ENCODE measurements at places on chromosomes 6 and 20.
A peak's percentile ranks its signal among the peaks of the same experiment; 100 is the strongest.

- no peak for DNase-seq
Measured at GRCh38 chr6:168015482-168016175, 18.2 kb downstream of the KIF25 start.

- DNase-seq, result no peak
Measured at GRCh38 chr20:37243076-37243936, 18.3 kb downstream of the GHRH start.

- DNase-seq, result no peak
Measured at GRCh38 chr6:167786853-167787675, 39.6 kb upstream of the AFDN start.

GRCh38 chr6:3911130-3911529 is 62.0 kb downstream of the FAM50B start:
- DNase-seq, result no peak

DNA sequence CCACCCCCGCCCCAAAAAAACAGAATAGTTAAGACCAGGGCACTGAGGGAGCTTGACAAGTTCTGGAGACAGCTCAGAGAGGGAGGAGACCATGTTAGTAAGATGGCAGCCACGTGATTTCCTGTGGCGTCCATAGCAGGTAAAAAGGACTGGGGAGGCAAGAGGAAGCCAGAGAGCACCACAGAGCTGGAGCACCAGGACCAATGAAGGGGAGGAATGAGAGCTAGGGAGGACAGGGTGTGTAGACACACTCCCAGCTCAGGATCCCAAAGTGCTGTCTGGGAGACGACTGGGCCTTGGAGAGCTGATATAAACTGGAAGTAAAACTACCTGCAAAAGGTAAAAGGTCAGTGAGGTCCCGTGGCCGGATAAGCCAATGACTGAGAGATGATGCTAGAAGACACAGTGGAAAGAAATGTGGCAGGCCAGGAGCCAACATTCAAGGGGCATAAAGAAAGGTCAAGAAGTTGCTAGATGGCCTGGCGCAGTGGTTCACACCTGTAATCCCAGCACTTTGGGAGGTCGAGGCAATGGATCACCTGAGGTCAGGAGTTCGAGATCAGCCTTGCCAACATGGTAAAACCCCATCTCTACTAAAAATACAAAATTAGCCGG is 39.0 kb downstream of the SLC23A2 start:
- peak; percentile 43 for DNase-seq

GRCh38 chr6:37323580-37323979 is 30.2 kb upstream of the RNF8 start:
- no peak for DNase-seq

GRCh38 chr20:39576771-39577170 is 614.6 kb downstream of the DHX35 start:
- no peak for DNase-seq

- no peak for DNase-seq
Measured at GRCh38 chr6:19434065-19434464, 403.1 kb upstream of the ID4 start.

GRCh38 chr20:2023151-2023550 is 29.3 kb upstream of the PDYN start:
- DNase-seq, result no peak

DNA sequence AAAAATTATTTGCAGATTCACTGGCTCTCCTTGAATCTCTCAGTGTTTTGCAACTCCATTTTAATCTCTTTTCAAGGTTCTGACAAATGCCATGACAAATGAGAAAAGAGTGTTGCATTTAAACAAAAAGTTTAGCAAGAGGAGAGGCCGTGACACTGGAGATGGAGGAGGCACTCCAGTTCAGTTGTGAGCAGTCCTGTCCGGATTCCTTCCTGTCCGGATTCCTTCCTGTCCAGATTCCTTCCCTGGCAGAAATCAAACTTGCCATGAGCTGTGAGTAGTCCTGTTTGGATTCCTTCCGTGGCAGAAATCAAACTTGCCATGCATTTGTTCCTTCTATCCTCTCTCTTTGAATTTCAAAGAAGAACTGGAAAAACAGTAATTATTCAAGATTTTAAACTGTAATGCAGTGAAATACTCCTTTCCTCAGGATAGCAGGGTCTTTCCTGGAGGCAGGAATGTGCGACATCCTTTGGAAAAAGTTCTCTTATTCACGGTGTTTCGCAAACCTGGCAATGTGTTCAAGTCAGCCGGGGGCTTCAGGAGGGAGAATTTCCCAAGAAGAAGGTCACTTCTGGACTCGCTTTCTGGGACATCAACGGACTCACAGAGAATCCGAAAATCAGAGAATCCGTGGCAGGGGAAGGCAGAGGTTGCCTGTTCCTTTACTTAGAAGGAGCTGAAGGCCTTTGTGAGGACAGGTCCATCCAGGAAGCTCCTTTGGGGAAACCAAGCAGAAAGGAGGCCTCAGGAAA is 48.7 kb upstream of the DACT2 start:
- DNase-seq, result no peak

GRCh38 chr6:39441301-39441700 is 118.8 kb upstream of the KCNK16 start:
- no peak for DNase-seq

GRCh38 chr20:6818033-6818808 is 50.7 kb downstream of the BMP2 start:
- DNase-seq, result no peak

DNA sequence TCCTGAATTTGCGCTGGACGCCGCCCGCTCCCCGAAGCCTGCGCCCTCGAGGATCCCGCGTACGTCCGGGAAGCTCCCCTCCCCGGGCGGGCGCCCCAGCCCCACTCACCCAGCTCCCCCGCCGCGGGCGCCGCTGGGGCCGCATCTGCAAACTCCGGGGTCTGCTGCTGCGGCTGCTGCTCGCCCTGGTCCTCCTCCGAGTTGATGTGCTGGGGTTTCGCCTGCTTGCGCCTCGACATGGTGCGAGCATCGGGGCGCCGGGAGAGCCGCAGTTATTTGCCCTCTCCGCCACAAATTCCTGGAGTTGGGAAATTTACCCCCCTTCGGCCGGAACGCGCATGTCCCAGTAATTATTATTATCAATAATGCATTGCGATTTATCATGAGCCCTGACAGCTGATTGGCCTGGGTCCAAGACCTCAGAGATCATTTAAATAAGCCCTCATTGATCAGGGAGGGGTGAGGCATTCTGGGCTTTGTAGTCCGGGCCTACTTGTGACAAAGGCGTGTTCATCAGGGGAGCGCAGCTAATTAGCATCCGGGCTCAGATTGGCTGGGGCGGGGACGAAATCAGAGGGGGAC is at the start of gene SALL4:
TSS of gene SALL4 (minus strand) at position 352 of the 582 bp plus-strand sequence. CDS start at position 239, 113 bp downstream.
- no peak for DNase-seq

- no peak for DNase-seq
Measured at GRCh38 chr6:1076531-1077459, 235.1 kb upstream of the FOXQ1 start.

DNA sequence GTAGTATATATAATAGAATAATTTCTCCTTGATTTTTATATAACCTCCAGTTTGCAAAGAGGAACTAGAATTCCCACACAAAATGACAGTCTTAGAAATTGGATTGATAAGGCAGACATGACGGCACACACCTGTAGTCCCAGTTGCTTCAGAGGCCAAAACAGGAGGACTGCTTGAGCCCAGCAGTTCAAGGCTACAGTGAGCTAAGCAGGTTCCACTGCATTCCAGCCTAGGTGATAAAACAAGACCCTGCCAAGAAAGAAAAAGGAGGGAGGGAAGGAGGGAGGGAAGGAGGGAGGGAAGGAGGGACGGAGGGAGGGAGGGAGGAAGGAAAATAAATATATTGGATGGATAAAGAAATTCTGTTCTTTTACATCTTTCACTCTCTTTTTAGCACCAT is 77.6 kb upstream of the SASH1 start:
- no peak for DNase-seq

Data from MV-4-11 (cell line).